ENCODE measurements at places on chromosomes 16 and 17.

DNA sequence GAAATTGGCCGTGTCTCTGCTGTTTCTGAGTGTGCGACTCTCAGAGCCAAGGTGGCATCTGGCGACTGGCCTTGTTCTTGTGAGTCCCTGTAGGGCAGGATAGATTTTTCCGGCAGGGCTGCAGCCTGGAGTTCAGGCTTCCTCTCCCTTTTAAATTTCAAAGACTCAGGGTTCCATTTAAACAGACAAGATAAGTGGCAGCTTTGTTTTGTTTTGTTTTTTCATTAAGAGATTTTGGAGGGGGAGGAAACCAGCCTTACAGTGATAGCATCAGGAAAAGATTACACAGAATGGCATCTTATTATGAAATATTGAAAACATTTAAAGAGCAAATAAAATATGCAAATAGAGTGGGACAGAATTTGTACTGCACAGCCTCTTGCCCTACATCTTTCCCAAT is 151.3 kb downstream of the RPTOR start:
- DNase-seq, result no peak

DNA sequence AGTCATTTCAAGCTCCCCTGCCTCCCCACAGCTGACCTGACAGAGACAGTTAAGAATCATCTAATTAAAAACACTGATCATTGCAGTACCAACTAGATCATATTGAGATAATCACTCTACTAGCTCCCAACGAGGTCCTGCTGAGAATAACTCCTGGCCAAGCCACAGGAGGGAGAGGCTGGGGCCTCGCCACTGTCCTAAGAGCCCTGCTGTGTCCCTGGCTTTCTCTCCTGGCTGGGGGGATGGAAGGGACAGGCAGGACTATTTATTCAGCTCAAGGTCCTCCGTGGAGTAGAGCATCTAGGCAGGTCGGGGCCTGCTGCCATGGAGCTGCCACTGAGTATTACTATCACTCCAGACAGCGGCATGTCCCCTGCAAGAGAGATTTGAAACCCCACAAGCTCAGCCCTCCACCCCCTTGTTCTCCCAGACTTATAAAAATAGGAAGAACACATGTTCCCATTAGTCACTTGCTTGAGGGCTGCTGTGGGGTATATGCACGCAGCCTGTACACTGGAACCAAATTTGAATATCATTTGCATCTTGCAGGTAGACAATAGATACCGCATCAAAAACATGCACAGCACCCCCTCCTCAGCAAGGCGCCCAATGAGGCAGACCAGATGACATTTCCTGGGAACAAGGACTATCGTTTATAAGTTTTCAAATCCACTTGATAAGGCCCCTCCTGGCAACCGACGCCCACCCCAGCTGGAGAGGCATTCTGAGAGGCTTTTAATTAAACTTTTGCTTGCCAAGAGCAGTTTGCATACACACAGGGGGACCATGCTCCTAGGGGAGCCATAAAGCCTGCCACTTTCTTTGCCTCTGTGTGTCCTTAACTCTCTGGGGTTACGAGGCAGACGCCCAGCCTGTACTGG is 385.2 kb upstream of the ZFHX3 start:
- DNase-seq, result no peak

DNA sequence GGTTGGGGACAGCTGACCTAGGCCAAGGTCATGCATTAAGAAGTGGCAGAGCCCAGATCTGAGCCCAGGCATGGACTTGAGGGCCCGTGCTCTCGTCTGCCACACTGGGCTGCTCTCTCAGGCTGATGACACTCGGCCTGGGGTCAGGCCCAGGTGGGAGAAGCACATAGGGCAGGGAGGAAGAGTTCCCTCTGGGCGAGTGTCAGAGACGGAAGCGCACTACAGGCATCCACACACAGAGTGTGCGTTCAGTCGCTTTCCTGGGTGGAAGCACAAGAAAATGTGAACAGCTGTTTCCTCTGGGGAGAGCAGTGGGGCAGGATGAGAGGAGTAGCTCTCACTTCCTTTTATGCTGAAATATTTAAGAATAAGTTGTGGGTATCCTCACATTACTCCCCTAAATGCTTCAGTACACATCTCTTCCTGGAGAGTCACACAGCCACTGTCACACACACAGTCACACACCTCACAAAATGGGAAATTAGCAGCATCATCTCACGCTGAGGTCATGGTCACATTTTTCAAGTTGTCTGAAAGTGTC is 59.7 kb downstream of the B9D1 start:
- DNase-seq, result no peak

GRCh38 chr17:50682938-50683337 is 24.8 kb downstream of the ANKRD40 start:
- DNase-seq, result no peak

DNA sequence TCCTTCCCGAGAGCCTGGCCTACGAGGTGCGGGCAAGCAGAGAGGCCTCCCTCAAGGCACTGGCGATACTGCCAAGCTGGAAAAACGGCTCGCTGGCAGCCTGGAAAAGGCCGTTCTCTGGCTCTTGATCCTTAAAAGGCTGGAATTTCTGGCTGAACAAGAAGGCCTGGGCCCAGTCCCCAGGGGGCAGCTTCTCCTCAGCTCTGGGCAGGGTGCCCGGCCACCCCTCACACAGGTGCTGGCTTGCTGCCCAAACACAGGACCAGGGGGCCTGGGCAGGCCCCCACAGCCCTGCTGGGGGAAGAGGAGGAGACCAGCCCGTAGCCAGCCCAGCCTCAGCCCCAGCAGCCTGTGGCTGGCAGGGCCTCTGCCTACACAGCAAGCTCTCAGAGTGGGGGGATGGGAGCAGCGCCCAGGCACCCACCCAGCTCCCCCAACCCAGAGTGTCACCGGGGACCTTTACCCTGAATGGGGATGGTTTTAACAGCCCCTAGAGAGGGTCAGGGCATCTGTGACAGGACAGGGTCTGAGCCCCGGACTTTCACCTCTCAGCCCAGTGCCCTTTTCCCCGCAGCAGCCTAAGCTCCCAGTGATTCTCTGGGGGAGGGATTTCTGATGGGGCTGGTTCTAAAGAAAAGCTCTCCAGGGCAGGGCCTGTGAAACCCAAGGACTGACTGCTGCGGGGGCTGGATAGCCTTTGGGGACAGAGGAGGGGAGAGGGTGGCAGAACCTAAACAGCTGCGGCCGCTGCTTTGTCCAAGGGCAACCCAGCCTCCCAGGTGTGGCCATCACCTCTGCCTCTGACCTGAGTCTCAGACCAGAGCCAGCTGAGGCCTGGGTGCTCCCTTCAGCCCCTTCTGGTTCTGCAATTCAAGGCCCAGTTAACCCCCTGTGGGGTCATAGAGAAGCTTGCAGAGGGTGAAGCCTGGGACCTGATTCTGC is 38.6 kb upstream of the TOB1 start:
- DNase-seq, result no peak

GRCh38 chr17:61323909-61324868 is 75.5 kb upstream of the TBX2 start:
- no peak for DNase-seq
